ENCODE measurements at places on chromosomes 2 and 18.

- no peak for DNase-seq
Observed at GRCh38 chr18:24917767-24918166, 434.2 kb downstream of the ZNF521 start.

DNA sequence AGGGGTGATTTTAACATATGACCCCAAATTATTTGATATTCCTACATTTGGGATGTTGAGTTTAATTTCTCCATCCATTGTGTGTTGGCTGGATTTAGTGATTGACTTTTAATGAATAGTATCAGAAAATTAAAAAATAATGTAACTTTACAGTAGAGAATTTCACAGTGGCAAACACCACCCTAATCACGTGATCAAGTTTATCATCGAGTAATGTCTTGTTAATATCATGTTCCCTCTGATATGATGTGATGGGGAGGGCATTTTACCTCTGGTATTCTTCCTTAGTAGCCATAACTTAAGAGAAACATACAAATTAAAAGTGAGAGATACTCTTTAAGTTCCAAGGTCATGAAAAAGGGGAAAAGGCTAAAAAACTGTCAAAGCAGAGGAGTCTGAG lies 602.0 kb upstream of the CELF4 start:
- DNase-seq = no peak

DNA sequence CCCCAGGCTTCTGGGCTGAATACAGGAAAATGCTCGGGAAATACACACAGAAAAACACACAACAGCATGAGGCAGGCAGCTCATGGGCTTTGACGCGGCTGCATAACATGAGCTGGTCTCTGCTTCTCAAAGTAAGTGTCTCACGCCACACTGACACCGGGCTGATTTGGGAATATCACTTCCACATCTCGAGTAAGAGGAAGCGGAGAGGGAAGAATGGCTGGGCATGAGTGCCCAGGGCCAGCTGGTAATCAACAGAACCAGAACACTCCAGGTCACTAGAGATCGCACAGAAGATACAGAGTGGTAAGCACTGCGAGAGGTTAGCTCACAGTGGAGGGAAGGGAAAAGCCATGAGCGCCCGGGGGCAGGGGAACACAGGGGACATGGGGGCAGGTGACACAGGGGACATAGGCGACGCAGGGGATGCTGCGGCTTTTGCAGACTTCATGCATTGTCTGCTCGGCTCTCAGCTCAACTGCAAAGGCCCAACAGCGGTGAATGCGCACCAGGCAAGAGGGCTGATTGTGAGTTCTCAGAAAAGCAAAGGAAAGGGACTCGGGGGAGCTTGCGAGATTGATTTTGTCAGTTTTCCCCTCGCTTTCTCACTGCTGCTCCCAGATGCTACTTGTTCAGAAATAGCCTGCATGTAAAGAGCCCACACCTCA lies 141.4 kb downstream of the MBP start:
- DNase-seq = no peak

GRCh38 chr2:48719480-48720177 lies 35.9 kb downstream of the LHCGR start:
- DNase-seq = no peak

GRCh38 chr2:231902598-231902997 lies 23.6 kb downstream of the NPPC start:
- DNase-seq = no peak

- no peak for DNase-seq
Observed at GRCh38 chr2:52345676-52346075, 1313.7 kb upstream of the NRXN1 start.

DNA sequence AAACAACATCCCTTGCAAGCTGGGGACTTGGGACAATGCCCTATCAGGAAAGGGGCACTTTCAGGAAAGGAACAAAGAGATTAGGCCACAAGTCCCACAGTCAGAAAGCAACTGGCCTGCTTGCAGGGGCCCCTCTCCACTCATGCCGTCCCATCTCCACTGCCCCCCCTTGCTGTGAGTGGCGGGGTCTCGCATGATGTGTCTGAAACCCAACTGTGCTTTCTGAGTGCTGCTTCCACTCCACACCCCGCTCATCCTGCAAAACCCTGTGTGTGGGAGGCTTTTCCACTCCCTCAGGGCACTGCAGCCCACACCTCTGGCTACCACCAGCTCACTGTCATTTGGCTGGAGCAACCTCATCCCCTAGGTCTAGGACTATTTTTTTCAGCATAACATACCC lies 7.9 kb downstream of the HS6ST1 start:
- no peak for DNase-seq
